SK-MEL-5 (cell line): ENCODE measurements at places on chromosomes 4 and X.

- peak; percentile 92 for DNase-seq
Measured at GRCh38 chr4:3745886-3746656, 20.1 kb upstream of the ADRA2C start.

DNA sequence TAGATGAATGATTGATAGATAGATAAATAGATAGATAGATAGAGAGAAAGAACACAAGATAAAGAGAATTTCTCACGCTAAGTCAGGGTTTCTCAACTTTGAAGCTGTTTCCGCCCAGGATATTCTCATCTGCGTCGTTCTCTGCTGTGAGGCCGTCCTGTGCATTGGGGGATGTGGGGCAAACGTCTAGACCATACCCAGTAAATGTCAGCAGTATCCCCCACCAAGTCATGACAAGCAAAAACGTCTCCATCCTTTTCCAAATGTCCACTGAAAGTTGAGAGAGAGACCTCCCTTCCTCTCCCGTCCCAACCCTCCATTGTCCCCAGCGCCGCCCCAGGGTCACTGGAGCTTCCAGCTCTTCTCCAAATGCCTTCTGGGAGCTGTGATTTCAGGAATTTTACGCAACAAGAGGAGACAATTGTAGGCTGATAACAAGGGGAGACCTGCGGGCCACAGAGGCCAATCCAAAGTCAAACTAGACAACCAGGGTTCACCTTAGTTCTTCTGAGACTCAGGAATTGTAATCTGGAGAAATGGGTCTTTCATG is 8.9 kb upstream of the CRLF2 start:
- no peak for DNase-seq

- DNase-seq = no peak
Measured at GRCh38 chrX:100611951-100612350, 24.7 kb downstream of the TSPAN6 start.

- peak; percentile 54 for DNase-seq
Measured at GRCh38 chr4:122602277-122603142, 18.4 kb downstream of the IL21 start.

DNA sequence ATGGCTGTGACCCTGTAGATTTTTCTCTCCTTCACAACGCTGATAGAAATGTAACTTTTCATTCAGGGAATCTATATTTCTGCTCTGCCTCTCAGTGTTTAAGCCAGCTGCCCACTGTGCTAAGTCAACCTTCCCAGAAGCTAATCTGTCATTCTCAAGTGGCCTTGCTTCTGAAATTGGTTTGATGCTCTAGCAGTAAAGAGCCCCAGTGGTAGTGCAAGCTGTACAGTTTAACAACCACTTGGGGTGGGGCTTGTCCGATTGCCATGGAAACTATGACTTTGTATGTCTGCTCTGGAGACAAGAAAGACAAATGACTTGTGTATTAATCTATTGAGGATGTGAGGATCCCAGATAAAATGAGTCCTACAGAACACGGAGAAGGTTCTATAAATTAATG is 620.9 kb upstream of the GALNT7 start:
- no peak for DNase-seq

DNA sequence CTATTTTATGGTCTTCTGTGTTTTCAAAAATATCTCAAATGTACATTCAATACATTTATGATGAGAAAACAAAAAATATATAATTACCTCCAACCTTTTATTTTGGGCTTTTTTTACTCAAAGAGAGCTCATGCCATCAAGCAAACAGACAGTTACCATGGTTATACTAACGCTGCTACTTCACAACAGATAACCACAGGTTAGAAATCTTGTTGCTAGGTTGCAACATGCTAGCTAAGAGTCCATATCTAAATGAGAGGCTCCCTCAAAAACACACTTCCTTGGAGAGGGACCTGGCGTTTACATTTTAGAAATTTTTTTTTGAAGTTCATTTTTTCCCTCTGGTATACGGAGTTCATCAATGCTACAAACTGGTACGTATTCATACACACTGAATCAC is 44.3 kb downstream of the TBC1D9 start:
- no peak for DNase-seq

DNA sequence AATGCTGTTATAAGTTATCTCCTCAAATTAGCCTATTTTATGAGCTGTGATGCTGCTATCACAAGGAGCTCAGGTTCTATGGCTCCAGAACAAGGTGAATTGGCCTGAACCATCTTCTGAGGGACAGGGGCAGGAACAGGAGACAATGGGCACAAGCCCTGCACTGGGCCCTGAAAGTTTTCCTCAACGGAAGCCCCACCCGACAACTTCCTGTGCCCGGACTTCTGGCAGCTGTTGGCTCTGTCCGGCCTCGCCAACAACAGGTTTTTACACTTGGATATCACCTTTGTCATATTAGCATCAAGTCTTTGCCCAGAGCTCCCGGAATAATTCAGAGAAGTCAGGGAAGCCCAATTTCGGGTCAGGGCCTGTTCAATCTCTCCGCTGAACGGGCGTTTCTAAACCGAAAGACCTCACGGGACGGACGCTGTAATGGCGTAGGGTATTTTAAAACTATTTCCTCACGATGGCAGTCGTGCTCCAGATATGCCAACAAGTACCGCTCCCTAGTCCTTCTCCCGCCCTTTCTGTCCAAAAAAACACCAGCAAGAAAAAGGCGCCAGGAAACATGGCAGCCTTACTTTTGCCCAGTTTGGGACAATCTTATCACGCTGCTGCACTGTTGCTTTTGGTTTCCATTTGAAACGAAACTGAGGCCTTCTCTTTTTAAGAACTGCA is 201.0 kb upstream of the STK26 start:
- DNase-seq = no peak

DNA sequence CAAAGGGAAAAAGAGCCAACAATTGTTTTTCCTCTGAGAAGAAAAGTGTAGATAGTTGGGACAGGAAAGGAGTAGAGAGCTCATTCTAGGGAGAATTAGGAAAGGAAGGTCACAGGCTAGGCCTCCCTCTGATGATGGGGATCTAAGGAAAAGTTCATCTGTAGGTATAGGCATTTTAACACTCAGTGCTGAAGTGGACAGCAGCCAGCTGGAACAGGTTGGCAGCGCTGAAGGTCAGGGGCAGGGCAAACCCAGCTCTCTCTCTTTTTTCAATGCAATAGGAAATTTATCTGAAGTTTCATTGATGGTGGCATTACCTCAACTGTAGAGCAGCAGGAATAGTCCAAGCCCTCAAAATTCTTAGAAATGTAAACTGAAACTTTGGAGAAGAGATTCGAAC is 98.5 kb upstream of the ETNPPL start:
- DNase-seq = no peak

GRCh38 chr4:123939621-123940020 is 543.0 kb downstream of the SPRY1 start:
- no peak for DNase-seq

GRCh38 chrX:149829751-149830191 is 48.0 kb downstream of the MAGEA9 start:
- DNase-seq = no peak

DNA sequence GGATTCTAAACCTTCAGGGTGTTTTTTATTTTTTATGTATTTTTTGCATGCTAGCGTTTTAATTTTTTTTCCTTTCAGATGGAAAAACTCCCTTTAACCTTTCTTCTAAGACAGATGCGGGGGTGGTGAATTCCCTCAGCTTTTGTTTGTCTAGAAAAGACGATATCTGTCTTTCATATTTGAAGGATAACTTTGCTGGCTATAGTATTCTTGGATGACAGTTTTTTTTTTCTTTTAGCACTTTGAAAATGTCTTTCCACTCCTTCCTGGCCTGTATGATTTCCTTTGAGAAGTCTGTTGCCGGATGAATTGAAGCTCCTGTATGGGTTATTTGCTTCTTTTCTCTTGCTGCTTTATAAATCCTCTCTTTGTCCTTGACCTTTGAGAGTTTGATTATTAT is 26.6 kb downstream of the PSAPL1 start:
- no peak for DNase-seq
